Stimulated activated CD8-positive, alpha-beta memory T cell treated with anti-CD3 and anti-CD28 coated beads, Interleukin-4, amount 100 ng/mL, for 24 hours (primary cell): ENCODE measurements at places on chromosomes 2 and 18.

- no peak for DNase-seq
Observed at GRCh38 chr2:206728277-206729199, 10.3 kb upstream of the DYTN start.

GRCh38 chr2:9345997-9346396 is 77.3 kb downstream of the ITGB1BP1 start:
- DNase-seq: no peak

DNA sequence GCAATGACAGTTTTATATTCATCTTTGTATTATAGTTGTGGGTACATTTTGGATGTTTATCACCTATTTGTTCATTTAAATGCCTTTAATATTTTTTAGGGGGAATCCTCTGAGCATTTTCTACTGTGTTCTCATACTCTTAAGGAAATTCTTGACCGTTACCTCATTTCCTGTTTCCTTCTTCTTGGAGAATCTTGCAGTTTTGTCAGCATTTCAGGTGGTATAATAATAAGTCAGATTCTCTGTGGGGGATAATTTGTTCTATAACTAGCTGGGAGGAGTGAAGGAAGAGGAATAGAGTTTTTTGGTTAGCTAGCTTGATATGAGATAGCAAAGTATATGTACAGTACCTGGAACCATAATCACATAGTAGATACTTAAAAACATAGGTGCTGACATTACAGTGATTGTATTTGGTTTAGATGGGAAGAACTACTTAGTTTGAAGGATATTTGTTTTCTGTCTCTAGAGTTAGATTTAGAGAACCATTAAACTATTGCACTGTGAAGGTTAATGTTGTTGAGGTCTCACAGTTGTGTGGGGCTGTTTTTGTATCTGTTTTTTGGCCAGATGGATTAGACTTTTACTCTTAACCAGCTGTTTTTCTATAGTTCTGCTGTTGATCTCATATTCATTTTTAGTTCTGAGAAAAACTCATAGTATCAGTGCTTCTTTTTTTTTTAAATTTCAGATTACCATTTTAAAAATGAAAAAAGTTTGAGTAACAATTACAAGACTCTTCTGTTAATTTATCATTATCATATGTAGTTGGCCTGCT is 14.2 kb downstream of the MTX2 start:
- no peak for DNase-seq

DNA sequence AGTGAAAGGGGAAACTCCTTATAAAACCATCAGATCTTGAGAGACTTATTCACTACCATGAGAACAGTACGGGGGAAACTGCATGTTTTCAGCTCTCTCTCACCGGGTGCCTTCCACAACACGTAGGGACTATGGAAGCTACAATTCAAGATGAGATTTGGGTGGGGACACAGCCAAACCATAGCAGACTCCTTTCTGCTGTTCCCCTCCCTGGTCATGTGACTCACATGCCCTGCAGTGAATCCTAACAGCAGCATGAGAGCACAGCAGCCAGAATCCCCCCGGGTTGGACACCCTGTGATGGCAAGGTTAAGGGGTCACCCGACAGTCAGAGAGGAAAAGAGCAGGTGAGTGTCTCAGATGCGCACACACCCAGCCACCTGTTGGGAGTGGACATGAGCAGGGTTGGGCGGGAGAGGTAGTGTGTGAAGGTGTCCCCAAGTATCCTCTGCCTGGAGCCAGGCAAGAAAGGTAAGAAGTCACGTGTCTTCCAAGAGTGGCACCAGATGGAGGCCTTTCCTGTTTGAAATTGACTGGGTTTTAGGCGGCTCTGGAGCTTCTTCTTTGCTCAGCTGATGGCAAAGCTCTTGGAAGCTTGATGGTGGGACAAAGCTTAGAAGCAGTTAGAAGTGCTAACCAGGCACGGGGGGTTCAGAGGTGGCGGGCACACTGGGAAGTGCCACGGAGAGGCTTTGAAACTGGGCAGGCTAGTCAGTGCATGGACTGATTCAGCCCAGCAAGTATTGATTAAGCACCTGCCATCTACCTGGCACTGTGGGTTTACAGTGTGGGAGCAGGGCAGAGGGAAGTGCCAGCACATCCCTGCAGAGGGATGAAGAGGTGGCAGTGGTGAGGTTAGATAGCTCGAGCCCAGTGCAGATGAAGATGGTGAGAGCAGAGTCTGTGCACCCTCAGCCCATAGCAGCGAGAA is 68.7 kb downstream of the RHOB start:
- DNase-seq: no peak

DNA sequence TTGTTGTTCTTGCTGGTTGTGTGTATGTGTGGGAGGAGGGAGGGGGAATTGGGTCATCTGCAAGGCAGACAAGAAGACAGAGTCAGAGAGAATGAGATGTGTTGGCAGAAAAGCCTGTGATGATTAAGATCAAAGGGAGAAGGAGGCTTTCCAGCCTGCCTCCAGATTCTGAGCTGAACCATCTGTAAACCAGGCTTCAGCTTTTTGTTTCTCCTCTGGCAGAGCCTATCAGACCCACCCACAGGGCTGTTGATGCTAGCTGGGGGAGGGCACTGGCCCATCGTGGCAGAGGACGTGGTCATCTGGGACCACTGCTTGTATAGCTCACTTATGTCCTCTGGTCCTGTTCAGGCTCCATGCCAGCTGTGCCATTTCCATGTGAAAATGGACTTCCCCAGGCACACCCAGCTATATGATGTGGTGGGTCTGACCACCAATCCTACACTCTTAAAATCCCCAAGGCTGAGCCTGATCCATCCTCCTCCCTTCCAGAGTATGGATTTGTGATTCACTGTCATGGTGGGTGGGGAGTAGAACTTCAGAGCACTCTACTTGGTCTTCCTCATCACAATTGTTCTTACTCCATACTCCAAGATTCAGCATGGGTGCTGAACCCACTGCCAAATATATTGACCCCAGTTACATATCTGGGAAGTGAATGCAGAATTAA is 27.8 kb upstream of the COL6A3 start:
- no peak for DNase-seq

DNA sequence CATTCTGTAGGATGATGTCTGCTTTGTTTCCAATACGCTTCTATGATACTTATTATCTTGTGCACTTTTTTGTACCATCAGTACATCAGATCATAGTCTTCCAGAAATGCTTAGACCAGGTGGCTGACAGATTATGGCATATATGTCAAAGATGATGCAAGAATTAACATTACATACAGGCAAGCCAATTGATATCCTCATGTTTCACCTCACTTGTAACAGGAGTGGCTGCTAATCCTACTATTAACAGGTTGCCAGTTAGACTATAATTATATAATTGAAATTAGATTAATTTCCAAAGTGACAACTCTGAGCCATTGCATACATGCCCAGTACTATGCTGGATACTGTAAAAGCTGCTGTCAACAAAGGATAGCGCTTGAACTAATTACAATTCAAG is 77.2 kb downstream of the TLK1 start:
- DNase-seq: no peak

- no peak for DNase-seq
Observed at GRCh38 chr18:49976795-49977560, 163.6 kb upstream of the ACAA2 start.

DNA sequence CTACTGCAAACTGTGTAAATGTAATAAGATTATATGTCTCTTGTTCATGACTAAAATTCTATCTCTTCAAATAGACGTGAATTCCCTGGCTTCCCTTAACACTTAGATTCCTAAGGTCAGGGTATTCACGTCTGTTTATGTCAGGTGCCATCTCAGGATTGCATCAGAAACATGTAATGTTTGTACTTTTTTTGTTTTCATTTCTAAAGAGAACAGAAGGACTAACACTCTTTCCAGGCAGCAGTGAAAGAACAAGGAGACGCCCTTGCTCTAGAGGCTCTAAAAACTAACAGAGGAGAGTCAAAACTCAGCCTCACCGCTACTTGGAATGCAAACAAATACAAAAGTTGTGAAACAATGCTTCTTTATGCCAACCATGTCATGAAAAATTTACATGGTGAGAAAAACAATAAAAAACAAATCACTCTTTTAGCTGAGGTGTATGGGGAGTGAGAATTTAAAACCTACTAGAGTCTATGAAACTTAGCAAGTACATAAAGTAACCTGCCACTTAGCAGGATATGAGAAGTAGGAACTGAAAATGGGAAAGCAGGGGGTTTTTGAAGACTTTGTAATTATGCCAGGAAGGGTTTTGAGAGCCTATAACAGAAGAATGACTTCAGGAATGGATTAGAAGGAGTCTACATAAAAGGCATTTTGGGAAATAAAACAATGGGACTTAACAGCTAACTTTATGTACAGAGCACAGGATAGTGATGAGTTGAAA is 522.7 kb downstream of the THSD7B start:
- no peak for DNase-seq

DNA sequence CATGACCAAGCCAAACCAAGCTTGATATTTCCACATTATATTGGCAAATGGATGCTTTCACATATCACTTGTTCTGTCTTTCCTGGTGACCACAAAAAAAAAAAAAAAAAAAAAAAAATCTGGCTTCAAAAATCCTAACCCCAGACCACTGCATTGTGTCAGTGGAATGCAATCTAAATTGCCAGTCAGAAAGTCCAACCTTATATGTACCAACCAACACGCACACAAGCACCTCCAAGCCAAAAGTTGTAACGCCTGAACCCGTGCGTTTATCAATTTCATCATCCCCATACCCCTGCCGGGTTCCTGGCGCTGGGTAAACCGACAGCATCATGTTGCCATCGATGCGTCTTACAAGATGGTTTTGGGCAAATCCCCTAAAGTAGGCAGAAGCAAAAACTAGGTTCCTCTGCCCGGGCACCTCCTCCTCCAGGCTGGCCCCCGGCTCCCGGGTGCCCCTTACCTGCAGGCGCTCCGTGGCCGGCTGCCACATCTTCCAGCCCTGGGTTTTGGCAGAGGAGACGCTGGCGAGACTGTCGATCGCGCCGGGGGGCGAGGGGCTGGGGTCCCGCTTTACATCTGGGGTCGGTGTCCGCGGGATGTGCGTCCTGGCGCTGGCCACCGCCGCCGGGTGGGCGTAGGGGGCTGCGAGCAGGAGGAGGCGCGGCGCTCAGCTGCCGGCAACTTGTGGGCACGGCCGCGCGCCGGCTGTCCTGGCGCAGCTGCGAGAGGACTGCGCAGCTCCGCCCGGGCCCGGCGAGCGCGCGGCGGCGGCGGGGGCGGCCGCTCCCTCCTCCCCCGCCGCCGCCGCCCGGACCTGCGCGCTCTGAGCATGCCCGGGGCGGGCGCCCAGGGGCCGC is at the start of gene PID1:
TSS of gene PID1 (minus strand) at position 737 of the 860 bp plus-strand sequence. CDS start at position 493, 244 bp downstream.
- no peak for DNase-seq

GRCh38 chr2:150549381-150549780 is 61.9 kb upstream of the RND3 start:
- DNase-seq: no peak

- DNase-seq: no peak
Observed at GRCh38 chr2:188475945-188476344, 184.3 kb downstream of the GULP1 start.

GRCh38 chr2:232653441-232653840 is 20.0 kb downstream of the EFHD1 start:
- no peak for DNase-seq

GRCh38 chr2:36650031-36650829 is 46.3 kb upstream of the VIT start:
- DNase-seq: no peak

- no peak for DNase-seq
Observed at GRCh38 chr2:424306-425171, 136.6 kb upstream of the ALKAL2 start.

DNA sequence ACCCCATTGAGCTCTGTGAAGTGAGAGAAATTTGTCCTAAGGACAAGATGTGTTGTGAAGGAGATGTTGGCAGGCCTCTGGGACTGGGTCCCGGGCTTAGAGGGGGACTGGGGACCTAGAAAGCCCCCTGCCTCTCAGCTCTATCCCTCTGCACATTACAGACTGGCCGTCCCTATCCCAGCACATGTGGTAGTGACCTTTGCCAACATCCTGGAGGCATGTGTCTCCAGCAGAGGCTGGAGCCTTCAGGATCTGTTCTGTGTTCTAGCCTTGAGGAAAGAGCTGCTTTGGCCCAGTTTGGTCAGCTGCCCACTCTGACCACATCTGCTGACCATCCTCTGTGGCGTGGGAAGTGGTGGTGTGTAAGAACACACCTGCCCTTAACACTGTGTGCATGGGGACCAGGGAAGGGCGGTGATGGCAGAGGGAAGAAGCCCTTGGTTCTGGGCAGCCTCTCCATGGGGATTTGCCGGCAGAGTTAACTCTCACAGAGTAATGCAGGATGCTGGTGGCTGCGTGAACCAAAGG is 33.4 kb downstream of the NCK2 start:
- DNase-seq: no peak

GRCh38 chr2:121033461-121033996 is 251.5 kb downstream of the TFCP2L1 start:
- DNase-seq: no peak

DNA sequence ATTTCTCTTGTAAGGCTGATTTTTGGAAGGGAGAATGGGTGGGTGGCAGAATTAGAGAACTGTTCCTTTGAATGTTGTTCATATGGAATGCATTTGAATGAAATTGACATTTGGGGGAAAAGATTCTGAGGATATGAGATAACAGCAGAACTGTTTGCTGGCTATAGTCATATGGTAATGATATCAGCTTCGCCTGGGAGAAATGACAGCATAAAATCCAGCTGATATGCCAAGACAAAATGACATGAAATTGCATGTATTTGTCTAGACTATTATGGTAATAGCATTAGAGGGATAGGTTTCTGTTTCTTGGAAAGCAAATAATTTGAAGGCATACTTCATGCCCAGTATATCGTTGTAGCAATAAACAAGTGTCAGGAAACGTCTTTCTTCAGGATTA is 150.8 kb upstream of the SPATS2L start:
- DNase-seq: no peak

- no peak for DNase-seq
Observed at GRCh38 chr2:209523867-209524266, 100.0 kb downstream of the MAP2 start.

DNA sequence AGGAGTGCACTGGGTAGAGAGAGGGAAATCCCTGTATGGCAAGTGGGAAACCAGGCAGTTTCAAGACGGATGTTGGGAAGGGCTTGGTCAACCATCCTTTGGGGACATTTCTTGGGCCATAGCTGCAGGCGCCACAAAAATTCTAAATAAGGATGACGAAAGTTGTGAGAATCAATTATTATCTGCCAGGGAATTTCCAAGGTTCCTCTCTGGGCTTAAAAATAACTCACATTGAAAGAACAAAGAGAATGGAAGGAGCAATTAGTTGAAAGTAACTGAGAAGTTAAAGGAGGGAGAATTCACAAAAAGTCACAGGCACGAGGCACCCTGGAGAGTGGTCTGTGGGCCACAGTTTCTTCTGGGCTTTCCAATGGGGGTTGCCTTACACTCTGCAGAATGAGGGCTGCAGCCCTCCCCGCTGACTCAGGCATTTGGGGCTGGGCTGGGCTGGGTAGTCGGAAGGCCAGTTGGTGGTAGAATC is 195.7 kb downstream of the SMAD7 start:
- no peak for DNase-seq

- no peak for DNase-seq
Observed at GRCh38 chr2:203574824-203575223, 39.7 kb upstream of the RAPH1 start.

GRCh38 chr2:44360749-44361329 is 455 bp downstream of the PREPL start:
- no peak for DNase-seq
